Fibroblast of skin of right quadriceps (primary cell): ENCODE measurements at places on chromosomes 4 and X.
A peak's percentile ranks its signal among the peaks of the same experiment; 100 is the strongest.

- DNase-seq, result no peak
These were observed 269.7 kb upstream of the PCDH7 start for GRCh38 chr4:30450474-30450873.

DNA sequence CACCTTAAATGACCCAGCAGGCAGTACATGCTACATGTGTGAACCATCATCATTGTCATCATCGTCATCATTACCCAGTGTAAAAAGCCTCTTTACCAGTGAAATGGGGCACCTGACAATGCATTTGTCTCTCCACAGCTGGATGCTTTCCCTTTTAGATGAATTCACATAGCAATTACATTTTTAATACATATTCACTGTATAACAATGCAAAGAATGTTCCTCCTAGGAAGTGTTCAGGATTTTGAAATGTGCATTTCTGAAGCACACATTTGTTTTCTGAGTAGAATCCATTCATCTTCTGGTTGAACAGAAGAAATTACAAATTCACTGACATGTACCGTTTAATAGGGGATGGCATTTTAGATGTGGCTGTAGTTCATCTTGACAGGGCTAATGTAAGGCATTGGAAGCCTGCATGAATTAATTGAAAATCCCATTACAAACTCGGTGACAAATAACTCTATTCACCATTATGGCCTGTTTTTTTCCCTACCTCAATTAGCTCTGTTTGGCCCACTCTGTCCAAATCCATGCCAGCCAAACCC, 111.1 kb downstream of the SH3RF1 start:
- DNase-seq, result peak; percentile 84

DNA sequence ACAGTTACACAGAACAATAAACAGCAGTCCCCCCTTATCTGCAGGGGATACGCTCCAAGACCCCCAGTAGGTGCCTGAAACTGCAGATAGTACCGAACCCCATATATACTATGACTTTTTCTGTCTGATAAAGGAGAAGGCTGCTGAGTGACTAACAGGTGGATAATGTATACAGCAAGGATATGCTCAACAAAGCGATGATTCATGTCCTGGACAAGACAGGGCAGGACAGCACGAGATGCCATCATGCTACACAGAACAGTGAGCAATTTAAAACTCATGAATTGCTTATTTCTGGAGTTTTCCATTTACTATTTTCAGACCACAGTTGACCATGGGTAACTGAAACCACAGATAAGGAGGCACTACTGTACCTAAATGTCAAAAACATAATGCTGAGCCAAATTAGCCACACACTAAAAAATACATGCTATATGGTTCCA, 76.1 kb downstream of the MANBA start:
- DNase-seq, result peak; percentile 48

- DNase-seq, result no peak
These were observed 237.4 kb downstream of the CAMK2D start for GRCh38 chr4:113524096-113524495.

DNA sequence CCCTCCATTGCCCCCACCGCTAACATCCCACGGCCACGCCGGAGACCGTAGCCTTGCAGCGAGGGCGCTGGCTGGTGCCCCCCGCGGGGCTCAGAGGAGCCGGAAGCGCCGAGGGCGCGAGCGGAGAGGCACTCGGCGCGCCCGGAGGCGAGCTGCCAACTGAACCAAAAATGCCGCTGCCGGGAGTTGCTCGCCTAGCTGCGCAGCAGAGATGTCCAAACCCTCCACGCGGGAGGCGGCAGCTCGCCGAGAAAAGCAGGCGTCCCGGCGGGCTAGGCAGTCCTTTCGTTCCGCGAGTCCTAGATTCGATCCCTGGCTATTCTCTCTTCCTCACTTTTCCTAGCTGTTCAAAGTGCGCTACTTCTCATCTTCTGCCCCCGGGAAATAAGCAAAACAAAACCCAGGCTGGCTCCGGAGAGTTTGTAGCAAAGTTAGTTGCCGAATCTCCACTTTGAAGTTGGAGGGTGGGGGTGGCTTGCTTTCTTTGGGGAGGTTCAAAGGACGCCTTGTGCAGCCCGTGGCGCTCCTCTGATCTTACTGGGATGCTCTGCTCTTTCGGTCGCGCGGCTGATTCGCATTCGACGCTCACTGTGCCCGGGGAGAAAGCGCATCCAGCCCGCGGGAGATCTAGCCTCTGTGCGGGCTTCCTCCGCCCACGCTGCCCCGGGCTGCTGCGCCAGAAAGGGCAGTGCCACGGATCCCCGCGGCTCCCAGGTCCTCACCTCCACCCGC, 723 bp downstream of the NKX6-1 start:
- peak; percentile 10 for DNase-seq

DNA sequence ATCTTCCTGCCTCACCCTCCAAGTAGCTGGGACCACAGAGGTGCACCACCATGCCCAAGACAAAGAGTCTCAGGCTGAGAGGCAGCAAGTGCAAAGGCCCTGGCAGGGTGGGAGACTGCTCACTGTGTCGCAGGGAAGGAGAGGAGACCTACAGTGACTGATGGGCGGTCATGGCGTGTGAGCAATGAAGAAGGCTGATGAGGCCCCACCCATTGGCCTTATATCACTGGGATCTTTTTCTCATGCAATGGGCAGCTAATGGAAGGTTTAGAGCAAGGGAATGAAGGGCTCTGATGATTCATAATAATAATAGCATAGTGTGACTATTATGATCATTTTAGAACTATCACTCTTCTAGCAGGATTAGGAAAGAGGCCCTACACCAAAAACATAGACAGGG, 20.9 kb downstream of the FAM9C start:
- DNase-seq, result no peak

DNA sequence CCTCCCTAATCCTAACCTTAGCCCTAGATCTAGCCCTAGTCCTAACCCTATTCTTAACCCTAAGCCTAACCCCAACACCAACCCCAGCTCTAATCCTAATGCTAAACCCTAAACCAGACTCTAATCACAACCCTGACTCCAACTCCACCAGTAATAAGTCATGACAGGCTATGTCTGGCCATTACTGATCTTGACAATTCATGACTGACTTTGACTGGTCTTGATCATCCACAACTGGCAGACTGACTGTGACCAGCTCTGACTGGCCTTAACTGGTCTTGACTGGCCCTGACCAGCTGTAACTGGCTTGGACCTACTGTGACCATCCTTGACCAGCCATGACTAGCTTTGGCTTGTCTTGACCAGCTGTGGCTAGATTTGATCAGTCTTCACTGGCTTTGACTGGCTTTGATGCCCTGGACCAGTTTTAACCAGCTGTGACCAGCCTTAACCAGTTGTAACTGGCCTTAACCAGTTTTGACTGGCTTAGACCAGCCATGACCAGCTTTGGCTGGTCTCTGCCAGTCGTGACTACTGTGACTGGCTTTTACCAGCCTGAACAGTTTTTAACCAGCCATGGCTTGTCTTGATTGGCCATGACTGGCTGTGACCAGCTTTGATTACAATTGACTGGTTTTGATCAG, 68.4 kb downstream of the RLIM start:
- DNase-seq, result no peak

DNA sequence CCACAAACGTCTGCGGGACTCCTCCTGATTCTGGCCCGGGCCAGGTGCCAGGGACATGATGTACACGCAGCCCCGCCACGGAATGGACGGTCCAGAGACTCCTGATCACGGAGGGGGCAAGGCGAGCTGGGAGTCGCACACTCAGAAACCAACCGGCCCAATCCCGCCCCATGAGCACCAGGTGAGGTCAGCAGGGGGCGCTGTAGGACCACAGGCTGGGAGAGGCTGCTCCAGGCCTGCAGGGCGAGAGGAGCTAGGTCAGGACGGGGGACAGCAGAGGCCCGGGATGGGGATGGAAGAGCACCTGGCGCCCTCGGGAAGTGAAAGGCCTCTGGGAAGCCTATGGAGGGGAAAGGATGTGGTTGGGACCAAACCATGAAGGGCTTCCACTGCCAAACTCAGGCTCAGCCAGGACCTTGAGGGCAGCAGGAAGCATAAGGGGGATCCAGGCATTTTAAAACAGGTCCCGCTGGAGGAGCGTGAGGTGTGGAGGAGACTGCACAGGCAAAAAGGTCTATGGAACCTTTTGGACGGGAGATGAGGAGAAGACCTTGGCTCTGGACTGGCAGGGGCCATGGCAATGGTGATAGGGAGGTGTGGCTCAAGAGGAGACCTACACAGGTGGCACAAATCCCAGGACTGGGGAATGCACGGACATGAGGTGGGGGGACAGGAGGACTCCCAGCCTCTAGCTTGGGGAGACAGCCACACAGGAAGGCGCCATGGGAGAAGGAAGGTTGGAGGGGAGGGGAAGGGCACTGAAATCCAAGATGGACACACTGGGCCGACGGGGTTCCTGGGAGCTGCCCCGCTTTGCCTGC, 79.2 kb downstream of the MTMR1 start:
- DNase-seq, result peak; percentile 52

DNA sequence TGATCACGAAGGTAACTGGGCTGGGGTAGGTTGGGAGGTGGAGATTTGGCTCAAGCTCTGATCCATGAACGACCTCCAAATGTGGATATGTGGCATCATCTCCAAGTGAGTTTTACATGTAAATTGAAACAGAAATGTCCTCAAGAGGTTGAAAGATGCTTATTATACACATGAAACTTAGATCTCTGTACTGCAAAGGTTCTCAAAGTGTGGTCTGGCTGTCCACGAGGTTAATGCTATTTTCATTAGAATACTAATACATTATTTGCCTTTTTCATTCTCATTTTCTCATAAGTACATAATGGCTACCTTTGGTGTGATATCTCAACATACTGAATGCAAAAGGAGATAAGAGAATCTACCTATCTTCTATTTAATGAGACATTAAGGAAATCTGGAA, 198.2 kb downstream of the RASL11B start:
- DNase-seq, result no peak

DNA sequence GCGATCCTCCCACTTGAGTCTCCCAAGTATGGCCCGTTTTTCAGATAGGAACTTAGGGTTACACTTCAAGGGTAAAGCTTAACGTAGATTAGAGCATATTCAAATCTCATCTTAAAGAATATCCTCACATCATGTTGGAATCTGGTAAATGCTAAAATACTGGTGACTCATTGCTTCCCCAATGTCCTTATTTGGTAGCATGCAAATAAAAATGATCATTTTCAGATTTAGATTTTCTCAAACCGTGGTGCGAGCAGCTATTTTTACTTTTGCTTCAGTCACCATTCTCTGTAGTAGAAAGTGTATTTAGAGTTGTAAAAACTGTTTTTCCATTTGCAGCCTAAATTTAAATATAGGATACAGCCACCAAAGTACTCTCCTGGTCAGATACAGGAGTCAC, 101.5 kb upstream of the MAML3 start:
- DNase-seq, result peak; percentile 69

DNA sequence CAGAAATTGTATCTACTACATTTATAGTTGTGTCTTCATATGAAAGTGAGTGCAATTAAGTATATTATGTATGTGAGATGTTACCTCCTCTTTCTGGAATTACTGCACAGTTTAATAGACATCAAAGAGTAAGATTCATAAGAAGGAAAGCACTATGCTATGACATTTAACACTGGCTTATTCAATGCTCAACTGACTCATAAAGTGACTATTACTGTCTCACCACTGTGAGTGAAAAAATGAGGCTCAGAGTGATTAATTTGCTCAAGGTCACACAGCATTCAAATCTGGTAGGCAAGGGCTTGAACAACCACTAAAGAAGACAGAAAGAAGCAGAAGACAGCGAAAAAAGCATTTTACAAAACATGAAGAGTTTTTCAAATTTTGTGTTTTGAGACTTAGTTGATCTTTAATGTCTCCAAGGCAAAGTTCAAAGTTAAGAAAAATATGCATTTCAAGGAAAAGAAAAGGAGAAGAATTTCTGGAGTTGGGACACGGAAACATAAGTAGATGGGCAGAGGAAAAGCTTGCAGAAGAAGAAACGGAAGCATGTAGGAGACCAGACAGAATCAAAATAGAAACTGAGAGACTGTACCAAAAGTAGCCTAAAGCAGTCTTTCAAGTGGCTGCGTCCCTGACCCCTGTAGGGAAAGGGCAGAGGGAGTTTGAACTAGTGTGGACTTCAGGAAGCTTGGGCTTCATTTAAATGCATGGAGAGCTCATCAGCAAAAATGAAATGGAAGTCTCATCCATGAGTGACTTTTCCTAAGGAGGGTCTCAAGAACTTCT, 66.3 kb downstream of the KCNIP4 start:
- DNase-seq, result peak; percentile 32

GRCh38 chrX:110046971-110047370, 44.1 kb downstream of the TMEM164 start:
- no peak for DNase-seq

DNA sequence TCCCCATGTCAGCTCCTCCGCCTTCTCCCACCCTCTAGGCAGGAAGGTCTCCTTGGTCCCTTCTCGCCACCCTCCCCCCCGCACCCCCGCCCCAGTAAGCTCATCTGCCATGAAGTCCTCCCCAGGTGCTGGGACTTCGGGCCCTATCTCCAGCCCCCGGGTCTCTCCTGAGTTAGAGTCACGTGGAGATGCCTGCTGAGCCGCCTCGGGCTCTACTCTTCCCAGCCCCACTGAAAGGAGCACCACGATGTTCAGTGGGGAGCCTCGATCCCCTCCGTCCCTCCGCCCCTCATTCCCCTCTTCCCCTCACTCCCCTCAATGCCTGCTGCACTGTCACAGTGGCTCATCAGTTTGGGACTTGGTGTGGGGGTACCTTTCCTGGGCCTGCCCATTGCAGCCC, 3.9 kb downstream of the HTRA3 start:
- no peak for DNase-seq

GRCh38 chr4:43763029-43763610, 685.5 kb downstream of the KCTD8 start:
- DNase-seq, result no peak

GRCh38 chrX:14030174-14030530, 460 bp upstream of the GEMIN8 start:
- DNase-seq, result peak; percentile 61

DNA sequence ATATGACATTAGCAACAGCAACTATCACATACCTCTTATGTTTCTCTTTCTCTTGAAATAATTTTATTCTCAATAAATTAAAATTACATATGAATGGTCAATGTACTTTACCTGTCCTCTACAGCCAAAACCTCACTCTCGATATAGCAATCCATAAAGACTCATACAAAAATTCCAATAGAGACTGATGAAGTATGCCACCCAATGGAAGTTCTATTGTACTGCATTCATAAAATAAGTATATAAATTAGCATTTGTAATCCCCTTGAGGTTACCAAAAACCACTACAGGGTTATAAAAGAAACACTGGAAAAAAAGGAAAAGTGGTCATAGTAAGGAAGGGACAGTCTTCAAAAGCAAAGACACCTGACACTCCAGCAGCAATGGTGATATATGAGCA, 32.8 kb downstream of the CLDN2 start:
- no peak for DNase-seq

DNA sequence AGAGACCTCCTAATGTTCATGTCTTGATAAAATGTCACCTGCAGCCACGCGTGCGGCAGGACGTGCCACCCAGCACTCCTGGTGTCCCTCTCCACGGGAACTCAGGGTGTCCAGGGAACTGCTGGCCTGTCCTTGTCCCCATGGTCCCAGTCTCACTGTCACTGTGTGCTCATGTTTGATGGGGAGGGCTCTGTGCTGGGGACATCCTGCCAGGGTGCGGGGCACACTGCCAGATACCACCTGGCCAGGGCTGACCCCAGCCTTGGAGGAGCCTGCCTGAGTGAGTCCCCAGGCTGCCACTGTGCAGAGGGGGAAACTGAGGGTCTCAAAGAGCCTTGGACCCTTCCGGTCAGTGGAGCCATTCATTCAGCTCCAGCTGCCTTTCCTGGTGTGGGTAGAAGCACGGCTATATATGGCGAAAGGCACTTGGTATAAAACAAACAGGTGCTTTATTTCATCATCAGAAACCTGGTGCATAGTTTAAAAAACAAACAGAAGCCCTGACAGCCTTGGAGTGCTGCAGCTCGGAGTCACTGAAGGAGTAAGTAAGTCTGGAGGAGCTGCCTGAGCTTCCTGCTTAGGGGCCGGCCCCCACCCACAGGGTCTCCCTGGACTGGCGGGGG, 33.0 kb downstream of the NOP14 start:
- no peak for DNase-seq
